ENCODE measurements at places on chromosomes 3 and 15.

DNA sequence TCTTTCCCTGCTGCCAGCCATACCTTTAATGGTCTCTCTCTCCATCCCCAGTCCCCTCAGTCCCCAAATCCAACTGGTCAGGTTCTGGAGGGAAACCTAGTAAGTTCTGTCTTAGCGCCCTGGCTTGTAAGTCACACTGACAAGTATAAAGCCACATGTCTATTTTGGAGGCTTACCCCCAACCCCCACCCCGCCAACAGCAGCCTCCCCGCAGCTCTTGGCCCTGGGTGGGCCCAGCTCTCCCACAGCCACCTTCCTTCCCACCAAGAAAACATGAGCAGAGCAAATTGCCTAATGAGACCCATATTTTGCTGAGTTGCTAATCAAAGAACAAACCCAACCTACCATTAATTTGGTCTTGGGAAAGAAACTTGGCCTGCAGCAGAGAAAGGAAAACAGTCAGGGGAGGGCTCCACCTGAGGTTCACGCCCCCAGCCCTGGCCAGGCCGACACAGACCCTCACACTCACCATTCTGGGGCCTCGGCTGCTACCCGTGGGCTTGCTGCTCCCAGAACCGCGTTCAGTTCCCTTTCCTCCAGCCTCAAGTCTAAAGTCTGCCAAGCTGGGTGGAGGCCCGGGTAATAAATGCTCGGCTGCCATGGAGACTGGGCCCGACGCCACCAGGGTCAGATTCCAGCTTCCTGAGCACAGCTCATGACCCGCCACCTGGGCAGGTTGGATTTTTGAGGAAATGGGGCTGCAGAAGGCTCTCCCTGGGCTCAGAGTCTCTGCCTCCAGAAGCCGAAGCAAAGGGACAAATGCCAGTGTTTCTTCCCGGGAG is at the start of gene CALML4:
Gene CALML4 (minus strand): TSS at position 557 of the 782 bp plus-strand sequence. CDS start 85 bp downstream, at position 472.
- no peak for DNase-seq

DNA sequence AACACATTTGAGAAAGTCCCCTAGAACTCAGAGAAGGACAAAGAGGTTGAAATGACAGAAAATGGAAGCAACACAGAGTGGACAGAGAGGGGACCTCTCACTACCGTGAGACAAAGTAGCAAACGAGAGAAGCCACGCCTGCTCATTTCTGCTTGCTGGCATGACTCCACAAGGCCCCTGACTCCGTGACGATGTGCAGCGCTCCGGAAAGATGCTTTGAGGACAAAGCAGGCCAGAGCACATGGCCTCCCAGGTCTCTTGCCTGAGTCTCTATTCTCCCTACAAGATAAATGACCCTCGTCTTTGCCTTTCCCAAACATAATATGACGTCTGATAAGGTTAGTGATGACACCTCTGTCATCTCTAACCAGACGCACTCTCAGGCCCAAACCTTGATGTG is 63.8 kb upstream of the CTSH start:
- DNase-seq: no peak

- no peak for DNase-seq
These were observed 404.0 kb upstream of the WNT5A start for GRCh38 chr3:55891106-55891505.

DNA sequence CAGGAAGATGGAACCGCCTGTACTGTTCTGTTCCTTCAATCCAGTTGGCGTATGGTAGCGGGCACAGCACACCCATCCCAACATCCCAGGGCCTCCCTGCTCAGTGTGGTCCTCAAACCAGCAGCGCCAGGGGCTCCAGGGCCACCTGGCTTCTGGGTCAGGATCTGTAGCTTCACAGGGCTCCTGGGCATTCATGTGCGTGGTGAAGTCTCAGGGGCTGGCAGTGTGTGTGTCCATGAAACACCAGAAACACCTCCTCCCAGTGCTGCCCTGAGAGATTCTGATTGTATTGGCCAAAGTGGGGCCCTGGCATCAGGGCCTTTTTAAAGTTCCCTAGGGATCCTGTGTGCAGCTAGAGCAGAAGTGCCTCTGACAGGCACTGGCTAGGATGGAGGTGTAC is 42.1 kb downstream of the ABTB1 start:
- no peak for DNase-seq

GRCh38 chr3:58563386-58564035 is 13.7 kb downstream of the FAM107A start:
- no peak for DNase-seq

GRCh38 chr3:128780101-128780837 is 54.3 kb downstream of the RAB7A start:
- no peak for DNase-seq

DNA sequence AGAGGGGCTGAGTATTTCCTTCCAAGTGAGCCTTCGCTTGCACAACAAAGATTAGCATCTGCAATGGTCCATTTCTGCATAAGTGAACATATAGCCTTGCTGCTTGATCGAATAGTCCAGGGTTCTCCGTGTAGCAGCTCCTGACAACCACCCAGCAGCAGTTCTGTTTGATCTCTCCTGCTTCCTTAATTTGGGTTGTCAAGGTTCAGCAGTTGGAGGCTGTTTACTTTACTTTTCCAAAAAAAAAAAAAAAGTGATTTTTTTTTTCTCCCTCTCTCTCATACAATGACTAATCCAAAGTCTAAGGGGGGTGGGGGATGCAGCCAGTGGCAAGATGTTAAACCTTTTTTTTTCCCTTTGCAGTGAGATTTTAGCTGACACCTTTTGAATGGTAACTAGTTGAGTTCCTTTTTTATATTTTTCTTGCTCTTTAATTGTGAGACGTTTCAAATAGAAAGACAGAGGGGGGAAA is 3.6 kb downstream of the FOXP1 start:
- no peak for DNase-seq

DNA sequence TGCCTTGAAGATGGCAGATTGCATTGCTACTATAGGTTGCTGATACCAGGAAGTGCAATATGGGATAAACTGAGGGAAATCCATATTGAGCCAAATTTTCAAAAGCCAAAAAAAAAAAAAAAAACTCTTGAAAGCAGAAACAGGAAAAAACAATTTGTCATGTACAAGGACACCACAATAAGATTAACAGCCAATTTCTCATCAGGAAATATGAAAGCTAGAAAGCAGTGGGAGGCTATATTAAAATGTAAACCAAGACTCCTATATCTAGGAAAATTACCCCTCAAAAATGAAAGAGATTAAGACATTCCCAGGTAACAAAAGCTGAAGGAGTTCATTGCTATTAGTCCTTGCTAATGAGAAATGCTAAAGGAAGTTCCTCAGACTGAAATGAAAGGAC is 462.8 kb upstream of the DPH6 start:
- no peak for DNase-seq

DNA sequence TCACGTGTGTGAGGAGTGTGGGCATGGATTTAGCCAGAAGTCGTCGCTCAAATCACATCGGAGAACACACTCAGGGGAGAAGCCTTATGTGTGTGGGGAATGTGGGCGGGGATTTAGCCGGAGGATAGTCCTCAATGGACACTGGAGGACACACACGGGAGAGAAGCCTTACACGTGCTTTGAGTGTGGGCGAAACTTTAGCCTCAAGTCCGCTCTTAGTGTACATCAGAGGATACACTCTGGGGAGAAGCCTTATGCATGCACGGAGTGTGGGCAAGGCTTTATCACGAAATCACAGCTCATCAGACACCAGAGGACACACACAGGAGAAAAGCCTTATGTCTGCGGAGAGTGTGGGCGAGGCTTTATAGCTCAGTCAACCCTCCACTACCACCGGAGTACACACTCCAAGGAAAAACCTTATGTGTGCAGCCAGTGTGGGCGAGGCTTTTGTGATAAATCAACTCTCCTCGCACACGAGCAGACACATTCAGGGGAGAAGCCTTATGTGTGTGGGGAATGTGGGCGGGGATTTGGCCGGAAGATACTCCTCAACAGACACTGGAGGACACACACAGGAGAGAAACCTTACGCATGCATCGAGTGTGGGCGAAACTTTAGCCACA is 28.1 kb downstream of the ZNF589 start:
- no peak for DNase-seq

DNA sequence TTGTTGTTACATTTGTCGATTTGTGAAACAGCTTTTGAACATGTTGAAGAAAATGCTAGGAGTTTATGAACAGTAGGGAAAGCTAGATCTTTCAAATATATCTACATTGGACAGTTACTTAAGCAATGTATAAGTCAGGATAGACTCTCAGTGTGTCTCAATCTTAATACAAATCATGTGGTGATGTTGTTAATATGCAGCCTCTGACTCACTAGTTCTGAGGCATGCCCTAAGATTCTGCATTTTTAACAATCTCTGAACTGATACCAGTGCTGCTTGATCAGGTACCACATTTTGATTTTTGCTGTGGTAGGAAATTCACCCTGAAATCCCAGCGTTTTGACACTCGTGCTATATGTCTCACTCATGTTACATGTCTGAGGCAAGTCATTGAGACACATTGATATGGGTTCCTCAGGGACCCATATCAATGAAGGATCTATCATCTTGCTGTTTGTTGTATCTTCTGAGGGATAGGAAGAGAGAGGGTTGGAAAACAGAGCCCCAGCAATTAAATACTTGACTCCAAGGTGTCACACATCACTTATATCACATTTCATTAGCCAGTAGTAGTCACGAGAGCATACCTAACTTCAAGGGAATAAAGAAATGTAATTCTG is 597.9 kb downstream of the TAFA4 start:
- no peak for DNase-seq

- DNase-seq: no peak
These were observed 749.2 kb downstream of the NAALADL2 start for GRCh38 chr3:175608356-175608755.

DNA sequence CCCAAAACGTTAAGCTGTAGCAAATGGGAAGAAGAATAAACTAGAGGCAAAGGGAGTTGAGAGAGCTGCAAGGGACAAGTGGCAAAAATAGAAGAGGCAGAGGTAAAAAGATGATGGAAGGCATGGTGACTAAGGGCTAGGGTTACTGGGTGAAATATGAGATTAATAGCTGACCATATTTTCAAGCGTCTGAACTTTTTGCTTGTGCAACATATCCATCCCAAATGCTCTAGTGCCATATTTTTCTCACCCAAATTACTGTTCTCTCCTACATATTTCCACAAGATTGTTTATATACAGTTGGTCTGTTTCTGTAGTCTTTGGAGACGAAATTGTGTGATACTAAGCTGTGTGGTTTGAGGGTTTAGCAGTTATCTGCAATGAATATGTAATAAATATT is 145.5 kb downstream of the GMNC start:
- DNase-seq: no peak

- DNase-seq: no peak
These were observed 9.1 kb downstream of the WDR49 start for GRCh38 chr3:167644611-167645010.

DNA sequence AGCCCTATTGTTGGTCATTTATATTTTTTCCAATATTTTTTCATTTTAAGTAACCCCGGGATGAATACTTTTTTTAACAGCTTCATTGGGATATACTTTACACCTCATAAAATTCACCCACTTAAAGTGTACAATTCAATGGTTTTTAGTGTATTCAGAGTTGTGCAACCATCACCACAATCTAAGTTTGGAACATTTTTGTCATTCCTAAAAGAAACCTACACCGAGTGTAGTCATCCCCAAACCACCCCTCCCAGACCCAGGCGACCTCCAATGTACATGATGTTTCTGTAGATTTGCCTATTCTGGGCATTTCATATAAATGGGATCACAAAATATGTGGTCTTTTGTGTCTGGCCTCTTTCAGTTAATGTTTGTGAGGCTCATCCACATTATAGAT is 118.3 kb upstream of the FRMD4B start:
- no peak for DNase-seq

Data from D721Med (cell line).